Stimulated activated naive CD4-positive, alpha-beta T cell (primary cell): ENCODE measurements at places on chromosomes 1 and 21.
A peak's percentile ranks its signal among the peaks of the same experiment; 100 is the strongest.

- peak; percentile 17 for DNase-seq
These were observed 1.7 kb upstream of the FYB2 start for GRCh38 chr1:56820755-56821461.

DNA sequence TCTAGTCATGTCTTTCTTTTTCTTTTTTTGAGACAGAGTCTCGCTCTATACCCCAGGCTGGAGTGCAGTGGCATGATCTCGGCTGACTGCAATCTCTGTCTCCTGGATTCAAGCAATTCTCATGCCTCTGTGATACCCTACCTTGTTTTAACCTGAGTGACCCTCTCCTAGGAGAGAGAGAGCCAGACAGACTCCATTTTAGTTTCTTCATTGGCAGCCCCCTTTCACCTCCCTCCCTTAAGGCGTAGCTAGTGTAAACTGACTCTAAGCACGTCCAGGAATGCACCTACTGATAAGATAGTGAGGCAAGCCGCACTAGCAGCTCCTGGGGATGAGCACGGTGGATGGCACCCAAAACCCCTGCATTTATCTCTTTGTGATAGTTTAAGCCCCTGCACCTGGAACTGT, 5.2 kb upstream of the PKNOX1 start:
- DNase-seq = no peak

GRCh38 chr1:11568687-11569086, 85.5 kb downstream of the FBXO2 start:
- DNase-seq = no peak

DNA sequence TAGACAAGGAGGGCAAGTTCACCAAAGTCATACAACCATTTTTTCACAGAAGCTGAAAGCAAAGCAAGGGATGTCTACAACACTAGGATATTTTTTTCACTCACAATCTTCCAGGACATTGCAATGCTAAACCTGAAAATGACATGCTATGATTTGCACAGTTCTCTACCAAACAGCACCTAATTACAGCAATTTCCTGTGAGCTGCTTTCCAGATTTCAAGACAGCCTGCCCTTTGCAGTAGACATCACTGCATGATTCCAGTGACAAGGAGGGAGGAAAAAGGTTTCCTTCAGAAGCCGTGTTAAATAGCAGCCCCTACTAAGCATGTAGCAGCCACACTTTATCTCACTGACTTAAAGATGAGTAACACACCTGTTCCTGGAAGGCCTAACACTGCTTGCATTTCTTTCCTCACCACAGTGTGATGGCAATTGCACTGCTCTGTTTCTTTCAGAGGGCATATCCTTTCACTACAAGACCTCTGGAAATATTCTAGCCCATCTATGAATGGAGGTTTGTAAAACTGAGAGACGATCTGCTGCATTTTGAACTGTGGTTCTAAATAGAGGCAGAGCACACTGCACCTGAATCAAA, 97.1 kb downstream of the DUSP10 start:
- DNase-seq = no peak

DNA sequence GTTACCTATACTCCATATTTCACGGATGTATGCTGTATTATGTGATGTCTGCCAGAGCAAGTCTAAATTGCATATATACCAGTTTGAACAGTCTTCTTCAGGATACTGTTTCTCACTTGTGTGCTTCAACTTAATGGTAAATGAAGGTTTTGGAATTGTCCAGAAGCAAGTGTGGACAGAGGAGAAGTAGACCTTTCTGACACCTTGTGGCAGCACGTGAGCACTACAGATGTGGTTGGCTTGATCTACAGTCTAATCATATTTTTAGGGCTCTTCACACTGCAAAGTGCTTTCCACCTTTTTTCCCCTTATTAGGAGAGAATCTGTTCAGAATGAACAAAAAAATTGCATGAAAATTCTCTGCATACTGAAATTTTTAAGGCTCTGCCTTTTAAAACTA, 10.9 kb downstream of the MORC3 start:
- DNase-seq = peak; percentile 52

DNA sequence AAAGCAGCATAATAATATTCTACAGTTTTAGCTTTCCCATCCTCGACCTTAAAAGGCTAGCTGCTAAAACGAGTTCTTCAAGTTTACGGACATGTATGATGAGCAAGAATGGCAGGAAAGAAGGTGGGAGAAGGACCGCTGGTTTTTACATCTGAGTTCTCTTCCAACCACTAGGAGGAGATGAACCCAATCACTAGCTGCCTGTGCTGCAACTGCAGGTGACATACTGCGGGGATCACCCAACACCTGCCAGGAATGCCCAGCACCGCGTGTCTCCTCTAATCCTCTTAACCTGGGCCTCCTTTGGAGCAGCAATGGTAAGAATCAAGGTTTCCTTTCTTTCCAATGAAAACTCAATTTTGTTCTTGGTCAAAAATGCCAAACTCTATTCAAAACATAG, 23.5 kb downstream of the TOR3A start:
- DNase-seq = no peak

- DNase-seq = no peak
These were observed 128.0 kb upstream of the IRF2BP2 start for GRCh38 chr1:234737967-234738314.

DNA sequence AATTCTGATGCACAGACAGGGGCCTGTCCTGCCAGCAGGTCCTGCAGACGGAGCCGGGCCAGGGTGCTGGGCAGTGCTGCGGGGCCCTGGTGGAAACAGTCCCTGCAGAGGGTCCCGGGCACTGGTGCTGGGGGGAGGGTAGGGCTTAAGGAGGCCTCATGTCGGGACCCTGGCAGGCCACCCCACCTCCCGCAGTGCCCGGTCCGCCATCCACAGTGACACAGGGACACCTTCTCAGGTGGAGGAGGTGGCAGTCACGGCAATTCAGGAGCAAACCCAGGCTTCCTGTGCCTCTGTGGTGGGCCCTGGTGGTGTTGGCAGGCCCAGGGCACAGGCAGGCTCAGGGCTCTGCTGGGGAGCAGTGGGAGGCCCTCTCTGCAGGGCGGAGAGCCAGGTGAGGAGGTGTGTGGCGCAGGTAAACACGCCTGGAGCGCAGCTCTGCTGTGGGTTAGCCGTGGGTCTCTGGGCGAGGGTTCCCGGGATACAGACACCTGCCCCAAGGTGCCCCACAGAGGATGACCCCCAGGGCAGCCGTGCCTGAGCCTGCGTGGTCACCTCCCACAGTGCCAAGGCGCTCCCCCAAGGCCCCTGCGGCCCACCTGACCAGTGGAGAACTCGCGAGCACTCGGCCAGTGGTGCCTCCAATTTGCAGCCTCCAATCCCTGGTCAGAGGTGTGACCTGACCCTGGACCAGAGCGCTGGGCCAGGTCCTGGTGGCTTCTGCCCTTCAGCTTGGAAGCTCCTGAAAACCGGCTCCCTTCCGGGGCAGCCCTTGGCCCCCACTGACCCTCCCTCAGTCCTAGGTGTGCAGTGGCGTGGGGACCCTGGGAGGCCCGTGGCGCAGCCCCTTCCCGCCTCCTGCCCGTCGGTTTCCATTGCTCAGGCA, 19.2 kb downstream of the COL18A1 start:
- DNase-seq = no peak

DNA sequence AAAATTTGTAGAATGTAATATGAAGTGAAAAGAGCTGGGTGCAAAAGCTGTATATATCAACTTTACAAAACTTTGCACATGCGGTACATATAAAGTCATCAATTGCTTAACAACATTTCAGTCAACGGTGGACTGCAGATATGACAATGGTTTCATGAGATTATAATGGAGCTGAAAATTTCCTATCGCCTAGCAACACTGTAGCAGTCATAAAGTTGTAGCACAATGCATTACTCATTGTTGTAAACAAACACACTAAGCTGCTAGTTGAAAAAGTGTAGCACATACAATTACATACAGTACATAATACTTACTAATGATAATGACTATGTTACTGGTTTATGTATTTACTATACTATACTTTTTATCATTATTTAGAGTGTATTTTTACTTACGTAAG, 64.0 kb downstream of the RGS7 start:
- no peak for DNase-seq

DNA sequence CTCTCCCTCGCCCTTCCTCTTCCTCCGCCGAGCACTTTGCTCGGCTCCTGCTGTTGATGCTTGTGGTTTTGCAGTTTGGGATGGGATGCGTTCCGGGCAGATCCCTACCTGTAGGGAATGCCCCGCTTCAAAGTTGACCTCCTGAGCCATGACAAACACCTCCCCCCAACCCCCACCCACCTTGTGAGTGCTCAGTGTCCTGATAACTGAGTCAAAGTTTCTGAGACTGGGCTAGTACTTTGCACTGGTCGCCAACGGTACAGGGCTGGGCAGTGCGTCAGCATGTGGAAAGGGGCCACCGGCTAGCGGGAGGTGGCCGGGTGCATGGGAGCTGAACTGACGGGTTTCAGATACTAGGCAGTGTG, 771 bp downstream of the RABGAP1L start:
- DNase-seq = no peak

GRCh38 chr1:59484096-59484495, 187.2 kb downstream of the FGGY start:
- DNase-seq = no peak

GRCh38 chr1:223210788-223211120, 67.7 kb upstream of the TLR5 start:
- DNase-seq = no peak

DNA sequence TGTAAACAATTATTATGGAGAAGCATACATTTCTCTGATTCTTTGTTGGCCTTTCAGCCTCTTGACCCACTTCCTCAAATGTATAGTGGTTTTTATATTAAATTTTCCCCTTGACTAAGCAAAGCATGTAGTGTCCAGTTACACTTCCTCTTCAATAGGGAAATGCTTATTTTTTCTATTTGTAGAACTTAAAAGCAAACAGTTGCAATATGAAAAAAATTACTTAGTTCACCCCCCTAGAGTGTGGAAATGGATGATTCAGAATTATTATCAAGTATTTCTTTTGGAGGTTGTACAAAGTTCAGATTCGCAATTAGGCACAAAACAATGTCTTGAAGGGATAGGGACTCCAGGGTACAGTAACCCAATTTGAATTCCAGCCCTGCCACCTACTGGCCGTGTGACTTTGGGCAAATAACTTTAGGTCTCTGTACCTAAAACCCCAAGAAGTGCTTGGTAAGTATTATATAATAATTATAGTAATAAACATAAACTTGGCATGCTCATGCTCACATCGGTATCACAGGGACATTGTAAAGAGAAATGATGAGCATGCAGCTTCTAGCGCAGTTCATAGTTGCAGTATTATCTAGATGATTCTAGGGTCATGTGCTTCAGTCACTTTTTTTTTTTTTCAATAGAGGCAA, 28.6 kb upstream of the IFNGR2 start:
- peak; percentile 9 for DNase-seq

GRCh38 chr1:100881687-100882086, 13.0 kb downstream of the EXTL2 start:
- DNase-seq = no peak

GRCh38 chr1:16245476-16246196, 8.7 kb upstream of the CPLANE2 start:
- DNase-seq = no peak

DNA sequence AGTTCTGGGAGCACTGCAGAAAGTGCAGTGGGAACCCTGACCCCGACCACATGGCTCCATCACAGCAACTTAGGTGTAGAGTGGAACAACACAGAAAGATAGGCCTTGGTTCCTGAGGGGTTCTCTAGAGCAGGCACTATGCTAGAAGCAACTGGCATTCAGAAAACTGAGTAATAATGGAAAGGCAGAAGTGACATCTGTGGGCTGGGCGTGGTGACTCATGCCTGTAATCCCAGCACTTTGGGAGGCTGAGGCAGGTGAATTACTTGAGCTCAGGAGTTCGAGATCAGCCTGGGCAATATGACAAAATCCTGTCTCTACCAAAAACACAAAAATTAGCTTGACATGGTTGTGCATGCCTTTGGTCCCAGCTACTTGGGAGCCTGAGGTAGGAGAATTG, 5.3 kb downstream of the MRPS15 start:
- DNase-seq = no peak

DNA sequence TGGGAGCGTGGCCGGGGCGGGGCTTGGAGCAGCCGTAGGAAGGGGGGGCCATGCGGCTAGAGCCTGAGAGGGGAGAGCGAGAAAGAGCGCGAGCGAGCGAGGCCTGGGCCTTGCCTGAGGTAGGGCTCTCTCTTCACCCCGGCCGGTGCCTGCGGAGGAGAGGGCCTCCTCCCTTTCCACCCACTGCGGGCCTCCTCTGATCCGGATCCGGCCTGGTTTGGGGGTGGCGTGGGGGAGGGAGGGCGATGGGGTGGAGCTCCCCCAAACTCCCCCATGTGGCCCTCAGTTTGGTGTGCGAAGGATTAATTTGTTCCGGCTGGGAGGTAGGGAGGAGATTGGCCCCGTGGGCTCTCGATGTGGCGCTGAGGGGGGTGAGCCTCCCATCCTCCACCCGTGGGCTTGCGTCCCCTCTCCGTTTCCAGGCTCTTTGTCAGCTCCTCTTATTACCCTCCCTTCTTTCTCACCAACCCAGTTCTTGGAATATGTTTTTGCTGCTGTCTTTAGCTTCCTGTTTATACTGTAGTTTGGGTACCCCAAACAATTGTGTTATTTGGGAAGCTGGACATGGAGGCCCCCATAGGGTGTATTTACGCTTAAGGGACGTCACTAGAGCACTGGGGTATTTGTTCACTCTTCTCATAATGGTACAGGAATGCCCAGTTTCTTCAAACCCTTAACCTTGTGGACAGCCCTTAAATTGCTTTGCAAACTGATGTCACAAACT, 685 bp downstream of the UBAP2L start:
- peak; percentile 72 for DNase-seq

DNA sequence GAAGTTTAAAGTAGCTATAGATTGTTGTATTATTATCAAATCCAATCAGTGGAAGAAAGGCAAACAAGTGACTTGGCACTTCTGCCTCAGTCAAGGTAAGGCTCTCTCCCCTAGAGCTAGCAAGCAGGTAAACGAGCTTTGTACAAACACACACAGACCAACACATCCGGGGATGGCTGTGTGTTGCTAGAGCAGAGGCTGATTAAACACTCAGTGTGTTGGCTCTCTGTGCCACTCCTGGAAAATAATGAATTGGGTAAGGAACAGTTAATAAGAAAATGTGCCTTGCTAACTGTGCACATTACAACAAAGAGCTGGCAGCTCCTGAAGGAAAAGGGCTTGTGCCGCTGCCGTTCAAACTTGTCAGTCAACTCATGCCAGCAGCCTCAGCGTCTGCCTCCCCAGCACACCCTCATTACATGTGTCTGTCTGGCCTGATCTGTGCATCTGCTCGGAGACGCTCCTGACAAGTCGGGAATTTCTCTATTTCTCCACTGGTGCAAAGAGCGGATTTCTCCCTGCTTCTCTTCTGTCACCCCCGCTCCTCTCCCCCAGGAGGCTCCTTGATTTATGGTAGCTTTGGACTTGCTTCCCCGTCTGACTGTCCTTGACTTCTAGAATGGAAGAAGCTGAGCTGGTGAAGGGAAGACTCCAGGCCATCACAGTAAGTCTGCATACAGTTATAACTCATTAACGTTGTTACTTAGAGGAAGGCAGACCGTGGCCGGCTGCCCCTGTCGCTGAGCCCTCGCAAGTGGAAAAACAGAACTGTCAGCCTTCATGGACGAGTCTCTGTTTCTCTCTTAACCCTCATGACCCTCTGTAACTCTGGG, at the start of gene PALMD:
Gene PALMD (plus strand): TSS at position 415 of the 833 bp plus-strand sequence. CDS start 205 bp downstream, at position 620.
- no peak for DNase-seq

DNA sequence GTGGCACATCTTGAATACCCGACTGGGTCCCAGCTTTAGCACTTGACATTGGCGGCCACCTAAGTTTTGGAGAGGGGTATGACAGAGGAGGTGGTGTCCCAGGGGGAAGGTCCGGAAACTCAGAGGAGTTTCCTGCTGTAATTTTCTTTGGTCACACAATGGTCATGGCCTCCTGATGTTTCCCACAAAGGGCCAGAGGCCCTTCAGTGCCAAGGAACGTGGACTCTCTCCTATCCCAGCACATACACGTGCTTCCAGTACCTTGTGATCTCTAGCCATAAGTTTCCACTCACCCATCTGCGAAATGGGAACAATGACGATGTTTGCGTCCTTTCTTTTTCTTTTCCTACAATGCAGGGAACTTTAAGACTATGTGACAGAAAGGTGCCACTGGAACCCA, 13.2 kb downstream of the CAPN2 start:
- no peak for DNase-seq
